ENCODE measurements at places on chromosomes 16 and 17.

DNA sequence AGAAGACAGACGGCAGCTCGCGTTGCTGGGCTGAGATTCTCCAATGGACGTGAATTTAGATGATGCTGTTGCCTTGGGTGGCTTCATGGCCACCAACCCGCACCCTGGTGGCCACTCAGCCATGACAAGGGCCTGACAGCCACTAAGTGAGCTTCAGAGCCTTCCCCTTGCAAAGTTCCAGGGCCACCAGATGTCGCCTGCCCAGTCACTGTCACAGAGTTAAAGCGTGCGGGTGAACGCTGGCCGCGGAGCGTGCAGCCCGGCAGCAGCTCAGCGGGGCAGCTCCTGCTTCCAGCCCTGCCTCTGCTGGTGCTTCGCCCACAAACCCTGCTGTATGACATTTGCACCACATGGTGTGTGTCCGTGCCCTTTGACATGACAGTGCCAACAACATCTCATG, 13.3 kb upstream of the KREMEN2 start:
- DNase-seq: no peak

DNA sequence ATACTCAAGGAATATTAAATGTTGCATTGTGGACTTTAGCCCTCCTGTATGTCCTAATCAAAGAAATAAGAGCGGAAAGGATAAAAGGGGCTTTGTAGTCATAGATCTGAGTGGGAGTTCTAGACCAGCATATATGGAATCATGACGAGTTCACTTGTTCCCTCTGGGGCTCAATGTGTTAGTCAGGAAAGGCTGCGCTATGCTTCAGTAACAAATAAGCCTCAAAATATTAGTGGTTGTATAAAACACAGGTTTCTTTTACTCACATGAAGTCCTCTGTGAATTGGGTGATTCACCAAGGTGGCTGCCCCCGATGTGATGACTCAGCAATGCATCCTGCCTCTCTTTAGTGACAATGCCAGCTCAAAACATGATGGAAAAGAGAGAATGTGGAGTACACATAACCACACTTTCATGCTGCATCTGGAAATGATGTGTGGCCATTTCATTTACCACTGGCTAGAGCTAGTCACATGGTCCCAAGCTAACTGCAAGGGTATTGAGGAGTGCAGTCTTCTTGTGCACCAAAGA, 63.3 kb upstream of the IRX5 start:
- DNase-seq: no peak

GRCh38 chr16:73179705-73180331, 131.9 kb upstream of the ZFHX3 start:
- DNase-seq: no peak

DNA sequence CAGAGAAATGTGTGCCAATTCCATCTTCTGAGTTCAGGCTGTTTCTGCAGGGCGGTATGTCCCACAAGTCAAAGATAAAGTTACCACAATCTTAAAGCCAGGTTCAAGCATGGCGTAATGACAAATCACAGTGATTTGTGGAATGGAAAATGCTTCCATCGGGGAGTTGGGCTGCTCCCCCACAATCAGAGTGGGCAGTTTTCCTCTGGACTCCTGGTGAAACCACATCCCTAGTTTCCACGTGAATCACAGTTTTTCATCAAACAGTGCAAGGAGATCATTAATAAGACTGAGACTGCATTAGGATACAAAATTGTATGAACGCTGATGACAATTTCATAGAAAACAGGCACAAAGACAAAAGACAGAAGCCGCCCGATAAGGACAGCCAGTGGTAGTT, 3.6 kb downstream of the LITAF start:
- DNase-seq: no peak

- no peak for DNase-seq
These were observed 35.2 kb downstream of the SLC7A5 start for GRCh38 chr16:87834005-87834667.

DNA sequence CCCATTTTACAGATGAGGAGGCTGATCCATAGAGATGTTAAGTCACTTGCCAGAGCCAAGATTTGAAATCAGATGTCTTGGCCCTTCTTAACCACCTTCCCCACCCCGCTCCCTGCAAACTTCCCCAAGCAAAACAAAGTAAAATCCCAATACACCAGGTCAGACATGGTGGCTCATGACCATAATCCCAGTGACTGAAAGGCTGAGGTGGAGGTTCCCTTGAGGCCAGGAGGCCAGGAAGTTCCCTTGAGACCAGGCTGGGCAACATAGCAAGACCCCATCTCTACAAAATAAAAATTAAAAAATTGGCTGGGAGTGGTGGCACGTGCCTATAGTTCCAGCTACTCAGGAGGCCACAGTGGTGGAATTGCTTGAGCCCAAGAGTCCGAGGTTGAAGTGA, 28.9 kb upstream of the CSNK2A2 start:
- DNase-seq: no peak

DNA sequence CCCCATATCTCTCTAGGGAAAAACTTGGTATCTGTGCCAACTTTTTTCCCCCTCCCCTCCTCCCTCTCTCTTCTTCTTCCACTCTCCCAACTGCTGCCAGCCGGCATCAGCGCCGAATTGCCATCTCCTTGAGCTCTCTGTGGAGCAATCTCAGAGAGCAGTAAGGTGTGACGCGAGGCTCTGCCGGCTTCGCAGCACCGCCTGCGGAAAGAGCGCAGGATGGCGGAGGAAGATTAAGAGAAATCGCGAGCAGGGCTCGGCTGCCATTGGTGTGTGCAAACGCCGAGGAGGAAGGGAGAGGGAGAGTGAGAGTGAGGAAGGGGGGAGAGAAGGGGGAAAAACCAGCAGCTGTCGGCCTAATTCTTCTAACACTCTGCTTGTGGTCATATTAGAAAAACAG, 44.2 kb downstream of the NEUROD2 start:
- no peak for DNase-seq

- DNase-seq: no peak
These were observed 5.6 kb downstream of the PLEKHG4 start for GRCh38 chr16:67284699-67285646.

DNA sequence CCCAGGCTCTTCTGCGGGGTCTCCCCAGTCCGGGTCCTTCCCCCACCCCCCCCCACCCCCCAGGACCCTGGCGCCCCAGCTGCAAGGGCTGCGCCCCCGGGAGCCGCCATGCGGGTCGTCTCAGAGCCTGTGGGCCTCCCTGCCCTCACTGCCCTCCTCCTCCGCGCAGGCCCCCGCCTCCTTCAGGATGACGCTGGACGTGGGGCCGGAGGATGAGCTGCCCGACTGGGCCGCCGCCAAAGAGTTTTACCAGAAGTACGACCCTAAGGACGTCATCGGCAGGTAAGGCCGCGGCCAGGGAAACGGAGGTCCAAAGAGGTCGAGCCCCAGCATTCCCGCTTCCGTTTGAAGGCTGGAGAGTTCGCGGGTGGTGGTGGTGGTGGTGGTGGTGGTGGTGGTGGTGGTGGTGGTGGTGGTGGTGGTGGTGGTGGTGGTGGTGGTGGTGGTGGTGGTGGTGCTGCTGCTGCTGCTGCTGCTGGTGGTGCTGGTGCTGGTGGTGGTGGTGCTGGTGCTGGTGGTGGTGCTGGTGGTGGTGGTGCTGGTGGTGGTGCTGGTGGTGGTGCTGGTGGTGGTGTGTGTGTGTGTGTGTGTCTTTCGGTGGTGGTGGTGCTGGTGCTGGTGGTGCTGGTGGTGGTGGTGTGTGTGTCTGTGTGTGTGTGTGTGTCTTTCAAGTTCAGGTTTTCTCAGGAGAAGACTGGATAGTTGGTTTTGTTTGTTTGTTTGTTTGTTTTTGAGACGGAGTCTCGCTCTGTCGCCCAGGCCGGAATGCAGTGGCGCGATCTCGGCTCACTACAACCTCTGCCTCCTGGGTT, 615 bp downstream of the PHKG2 start:
- DNase-seq: no peak

- DNase-seq: no peak
These were observed 38.6 kb upstream of the CACNG4 start for GRCh38 chr17:66925811-66926500.

GRCh38 chr17:8005357-8005756, 2.9 kb downstream of the GUCY2D start:
- DNase-seq: no peak

DNA sequence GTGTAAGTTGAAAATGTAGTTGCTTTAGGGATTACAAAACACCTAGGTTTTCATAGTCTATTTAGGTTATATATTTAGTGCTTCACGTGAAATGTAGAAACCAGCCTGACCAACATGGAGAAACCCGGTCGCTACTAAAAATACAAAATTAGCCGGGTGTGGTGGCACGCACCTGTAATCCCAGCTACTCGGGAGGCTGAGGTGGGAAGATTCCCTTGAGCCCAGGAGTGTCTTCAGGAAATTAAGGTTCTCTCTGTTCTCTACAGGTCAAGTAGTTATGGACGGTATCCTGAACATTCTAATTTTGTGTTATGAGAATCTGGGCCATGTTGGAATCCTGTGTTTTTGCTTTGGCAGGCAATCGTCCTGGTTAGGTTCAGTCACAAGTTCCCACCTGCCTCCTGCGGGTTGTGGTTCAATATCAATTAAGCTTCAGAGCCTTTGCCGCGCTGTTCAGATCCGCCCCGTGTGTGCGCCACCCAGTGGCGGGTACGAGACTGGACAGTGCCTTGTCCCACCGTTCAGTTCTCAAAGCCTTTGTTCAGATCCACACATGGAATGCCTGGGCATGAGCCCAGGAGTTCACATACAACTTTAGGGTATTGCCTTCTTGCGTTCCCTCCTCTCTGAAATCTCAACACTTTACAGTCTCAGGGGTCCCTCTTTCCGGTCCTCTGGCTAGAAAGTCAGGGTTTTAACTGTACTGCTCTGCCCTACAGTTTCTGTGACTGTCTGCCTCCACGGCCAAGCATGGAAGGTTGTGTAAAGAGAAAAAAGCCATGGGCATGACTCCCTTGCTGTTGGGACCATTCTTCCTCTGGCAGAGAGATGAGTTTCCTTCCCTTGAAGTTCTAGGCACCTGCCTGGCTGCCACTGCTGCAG, 41.7 kb downstream of the HEATR6 start:
- peak; percentile 53 for DNase-seq

- DNase-seq: no peak
These were observed 17.9 kb downstream of the TBC1D28 start for GRCh38 chr17:18626152-18626870.

GRCh38 chr17:59680314-59680713, 26.9 kb downstream of the PTRH2 start:
- no peak for DNase-seq

- no peak for DNase-seq
These were observed 6.2 kb upstream of the ACTG1 start for GRCh38 chr17:81518785-81519283.

GRCh38 chr17:69333561-69333960, 6.6 kb upstream of the ABCA5 start:
- no peak for DNase-seq

- no peak for DNase-seq
These were observed 98.9 kb downstream of the CCT6B start for GRCh38 chr17:34862384-34862783.

DNA sequence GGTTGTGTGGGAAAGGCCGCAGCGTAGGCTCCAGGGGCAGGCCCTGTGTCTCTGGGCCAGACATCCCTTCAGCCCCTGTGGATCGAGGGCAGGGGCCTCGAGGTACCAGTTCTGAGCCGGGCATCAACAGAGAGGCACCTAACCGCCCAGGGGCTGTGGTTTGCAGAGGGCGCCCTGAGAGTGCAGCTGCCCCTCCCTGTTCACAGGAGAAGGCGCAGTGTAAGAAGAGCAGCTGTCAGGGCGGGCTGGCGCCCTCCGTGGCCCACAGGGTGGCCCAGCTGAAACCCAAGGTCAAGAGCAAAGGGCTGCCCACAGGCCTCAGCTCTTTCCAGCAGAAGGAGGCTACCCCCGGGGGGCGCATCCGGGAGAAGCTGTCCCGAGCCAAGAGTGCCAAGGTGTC, 56.5 kb downstream of the ACTG1 start:
- DNase-seq: no peak

DNA sequence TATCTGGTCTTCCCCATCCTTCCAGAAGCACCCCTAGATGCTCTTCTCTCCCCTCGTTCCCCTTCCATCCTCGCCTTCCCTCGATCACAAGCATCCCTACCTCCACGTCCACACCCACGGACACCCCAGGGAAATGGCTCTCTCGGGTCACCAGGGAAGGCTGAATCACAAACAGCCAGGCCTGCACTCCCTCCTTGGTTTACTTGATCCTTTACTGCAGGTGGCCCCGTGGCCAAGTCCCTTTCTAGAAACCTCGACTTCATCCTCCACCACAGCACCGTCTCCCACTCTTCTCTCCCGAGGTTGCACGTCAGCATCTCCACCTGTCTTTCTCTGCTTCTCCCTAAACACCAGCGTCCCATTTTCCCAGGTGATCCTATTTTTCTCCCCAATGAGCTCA, 6.5 kb upstream of the RBFOX3 start:
- no peak for DNase-seq

- no peak for DNase-seq
These were observed 1.8 kb downstream of the SALL1 start for GRCh38 chr16:51149251-51149661.

DNA sequence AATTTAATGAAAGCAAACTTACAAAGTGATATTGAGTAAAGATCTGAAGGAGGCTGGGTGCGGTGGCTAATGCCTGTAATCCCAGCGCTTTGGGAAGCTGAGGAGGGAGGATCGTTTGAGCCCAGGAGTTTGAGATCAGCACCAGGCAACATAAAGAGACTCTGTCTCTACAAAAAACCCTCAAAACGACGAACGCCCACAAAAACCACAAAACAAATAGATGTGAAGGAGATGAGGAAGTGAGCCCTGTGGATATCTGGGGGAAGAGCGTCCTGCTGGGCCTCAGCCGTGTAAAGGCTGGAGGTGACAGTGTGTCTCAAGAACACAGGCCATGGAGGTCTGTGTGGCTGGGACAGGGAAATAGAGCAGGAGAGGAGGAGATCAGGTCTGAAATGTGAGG, 68.8 kb downstream of the ITFG1 start:
- DNase-seq: no peak

DNA sequence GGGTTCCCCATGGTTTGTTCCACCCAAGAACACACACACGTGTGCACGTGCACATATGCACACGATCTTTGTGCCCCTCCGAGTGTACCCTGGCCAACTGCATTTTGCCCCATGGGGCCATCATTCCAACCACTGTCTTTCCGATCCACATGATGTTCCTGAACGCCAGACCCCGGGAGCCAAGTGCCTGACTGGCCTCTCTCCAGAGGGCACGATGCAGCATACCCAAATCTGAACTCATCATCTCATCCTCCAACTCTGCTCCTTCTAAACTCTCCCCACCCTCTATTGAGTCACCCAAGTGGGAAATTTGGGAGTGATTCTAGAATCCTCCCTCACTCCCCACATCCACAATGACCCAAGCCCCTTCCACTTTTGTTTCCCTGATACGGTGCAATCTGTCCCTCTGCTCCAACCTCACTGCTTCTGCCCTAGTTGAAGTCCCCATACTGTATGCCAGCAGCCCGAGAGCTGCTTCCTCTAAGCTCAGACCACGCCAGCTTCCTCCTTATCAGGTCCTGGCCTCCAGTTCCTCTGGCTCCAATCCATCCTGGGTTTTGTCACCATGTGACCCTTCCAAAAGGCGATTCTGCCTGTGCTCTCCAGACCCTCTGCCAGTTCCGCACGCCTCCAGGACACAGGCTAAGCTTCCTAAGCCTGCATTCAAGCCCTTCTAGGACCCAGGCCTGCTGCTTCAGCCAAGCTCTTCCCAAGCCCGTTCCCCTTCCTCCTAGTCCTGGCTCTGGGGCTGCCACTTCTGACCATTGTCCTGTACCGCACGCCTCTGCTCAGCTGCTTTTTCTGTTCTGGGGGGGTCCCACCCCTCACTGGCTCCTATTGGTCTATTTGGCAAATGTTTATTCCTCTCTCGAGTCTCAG, 10.1 kb upstream of the TMEM208 start:
- DNase-seq: no peak

- DNase-seq: no peak
These were observed 11.7 kb downstream of the CMTM3 start for GRCh38 chr16:66616169-66616568.

Data from stimulated activated CD4-positive, alpha-beta T cell treated with anti-CD3 and anti-CD28 coated beads, Interleukin-15, amount 100 ng/mL, for 1 hour (primary cell).